ENCODE measurements at places on chromosomes 4 and X.

GRCh38 chr4:81085291-81085690 is 54.8 kb downstream of the BMP3 start:
- no peak for DNase-seq

- no peak for DNase-seq
These were observed 461.8 kb downstream of the CENPC start for GRCh38 chr4:67083496-67083895.

GRCh38 chr4:65083076-65083475 is 587.2 kb downstream of the EPHA5 start:
- DNase-seq: no peak

DNA sequence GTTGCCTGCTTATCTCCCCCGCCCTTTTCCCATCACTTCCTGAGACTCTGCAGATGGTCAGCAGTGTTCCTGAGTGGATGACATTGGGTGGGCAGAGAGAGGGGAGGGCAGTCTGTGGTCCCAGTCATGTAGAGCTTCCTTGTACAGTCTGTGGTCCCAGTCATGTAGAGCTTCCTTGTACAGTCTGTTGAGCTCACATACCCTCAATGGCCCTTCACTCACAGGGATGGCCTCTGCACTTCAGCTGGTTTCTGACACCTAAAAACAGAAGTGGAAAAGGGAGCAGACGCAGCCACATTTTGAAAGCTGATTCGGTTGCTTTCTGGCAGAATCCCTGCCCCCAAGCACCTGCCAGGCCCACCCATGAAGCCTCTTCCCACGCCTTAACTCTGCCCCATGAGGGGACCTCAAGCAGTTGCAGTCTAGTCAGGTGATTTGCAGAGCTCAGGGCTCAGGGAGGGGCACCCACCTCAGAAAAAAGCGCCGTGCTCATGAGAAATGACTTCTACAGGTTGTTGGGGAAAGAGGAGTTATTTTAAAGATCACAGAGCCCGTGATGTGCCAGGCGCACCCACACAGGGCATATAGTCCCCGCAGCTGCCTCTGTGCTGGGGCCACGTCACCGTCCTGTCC is 3.6 kb upstream of the TMEM271 start:
- no peak for DNase-seq

GRCh38 chr4:138977524-138977923 is 38.1 kb upstream of the NOCT start:
- DNase-seq: no peak

DNA sequence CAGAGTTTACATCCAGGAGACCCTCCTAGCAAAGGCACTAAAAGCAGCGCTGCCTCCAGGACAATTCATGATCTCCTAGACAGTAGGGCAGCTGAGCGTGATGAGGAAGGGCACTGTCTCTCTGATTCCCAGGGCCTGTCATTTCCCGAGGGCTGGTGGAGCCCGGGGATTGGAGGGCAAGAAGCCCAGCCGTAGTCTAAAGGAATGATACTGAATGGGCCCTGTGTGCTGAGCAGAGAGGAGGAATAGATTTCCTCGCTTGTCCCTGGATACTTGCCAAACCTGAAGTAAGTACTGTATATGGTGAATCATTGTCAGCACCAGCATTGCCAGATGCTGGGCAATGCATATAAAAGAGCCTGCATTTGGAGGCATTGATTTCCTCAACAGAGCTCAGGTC is 88.0 kb upstream of the SLITRK2 start:
- no peak for DNase-seq

DNA sequence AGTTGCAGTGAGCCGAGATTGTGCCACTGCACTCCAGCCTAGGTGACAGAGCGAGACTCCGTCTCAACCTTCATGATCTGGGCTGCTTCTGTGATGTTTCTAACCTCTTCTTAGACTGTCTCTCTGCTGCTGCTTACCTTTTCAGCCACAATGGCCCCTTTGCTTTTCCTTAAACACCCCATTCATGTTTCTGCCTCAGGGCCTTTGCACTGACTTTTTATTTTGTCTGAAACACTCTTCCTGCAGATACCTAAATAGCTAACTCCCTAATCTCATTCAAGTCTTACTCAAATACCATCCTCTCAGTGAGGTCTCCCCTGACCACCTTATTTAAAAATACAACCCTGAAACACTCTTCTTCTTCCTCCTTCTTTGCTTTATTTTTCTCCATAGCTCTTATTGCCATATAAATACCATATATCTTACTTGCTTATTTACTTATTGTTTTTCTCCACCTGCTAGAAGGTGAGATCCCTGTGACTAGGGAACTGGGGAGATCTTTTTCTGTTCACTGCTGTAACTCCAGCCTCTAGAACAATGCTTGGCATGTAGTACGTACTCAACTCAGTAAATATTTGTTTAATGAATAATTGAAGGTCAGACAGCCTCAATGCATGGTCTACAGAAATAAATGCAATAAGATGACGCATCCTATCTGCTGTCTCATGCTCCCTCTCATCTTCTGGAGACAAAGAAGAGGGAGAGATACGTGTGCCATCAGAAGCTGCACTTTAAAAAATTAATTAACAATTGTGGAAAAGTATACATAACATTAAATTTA is 43.8 kb upstream of the SETD7 start:
- DNase-seq: no peak

- no peak for DNase-seq
These were observed 198.9 kb upstream of the GEMIN8 start for GRCh38 chrX:14228611-14229010.

- DNase-seq: no peak
These were observed 27.2 kb upstream of the NAA11 start for GRCh38 chr4:79353075-79353474.

GRCh38 chr4:140688711-140689598 is 67.2 kb downstream of the TBC1D9 start:
- DNase-seq: no peak

GRCh38 chrX:10165580-10166247 is 8.9 kb downstream of the CLCN4 start:
- DNase-seq: no peak

DNA sequence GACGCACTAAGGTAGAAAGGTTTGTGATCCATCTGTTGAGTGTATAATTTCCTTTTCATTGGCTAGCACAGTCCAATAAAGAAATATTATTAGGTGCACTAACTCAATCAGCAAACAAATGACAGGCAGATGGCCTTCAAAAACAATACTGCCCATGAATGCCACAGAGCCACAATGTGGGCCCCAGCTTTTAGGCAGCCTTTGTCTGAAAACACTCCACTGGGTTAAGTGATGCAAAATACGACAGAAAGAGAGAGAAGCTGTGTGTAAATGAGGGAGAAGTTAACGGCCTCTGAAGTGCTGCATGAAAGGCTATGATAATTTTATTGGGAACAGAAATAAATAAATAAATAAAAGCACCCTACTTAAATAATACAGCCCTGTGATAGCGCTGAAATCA is 274.6 kb downstream of the NKX6-1 start:
- DNase-seq: no peak

- DNase-seq: no peak
These were observed 37.4 kb downstream of the OCRL start for GRCh38 chrX:129577473-129577872.

- no peak for DNase-seq
These were observed 26.3 kb downstream of the FGFBP1 start for GRCh38 chr4:15912236-15912635.

DNA sequence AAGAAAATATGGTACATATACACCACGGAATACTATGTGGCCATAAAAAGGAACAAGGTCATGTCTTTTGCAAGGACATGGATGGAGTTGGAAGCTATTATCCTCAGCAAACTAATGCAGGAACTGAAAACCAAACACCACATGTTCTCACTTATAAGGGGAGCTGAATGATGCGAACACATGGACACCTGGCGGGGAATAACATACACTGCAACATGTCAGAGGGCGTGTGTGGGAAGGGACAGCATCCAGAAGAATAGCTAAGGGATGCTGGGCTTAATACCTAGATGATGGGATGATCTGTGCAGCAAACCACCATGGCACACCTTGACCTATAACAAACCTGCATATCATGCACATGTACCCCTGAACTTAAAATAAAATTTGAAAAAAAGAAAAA is 19.5 kb upstream of the CNKSR2 start:
- no peak for DNase-seq

- DNase-seq: no peak
These were observed 3.6 kb downstream of the ARAF start for GRCh38 chrX:47564438-47565085.

DNA sequence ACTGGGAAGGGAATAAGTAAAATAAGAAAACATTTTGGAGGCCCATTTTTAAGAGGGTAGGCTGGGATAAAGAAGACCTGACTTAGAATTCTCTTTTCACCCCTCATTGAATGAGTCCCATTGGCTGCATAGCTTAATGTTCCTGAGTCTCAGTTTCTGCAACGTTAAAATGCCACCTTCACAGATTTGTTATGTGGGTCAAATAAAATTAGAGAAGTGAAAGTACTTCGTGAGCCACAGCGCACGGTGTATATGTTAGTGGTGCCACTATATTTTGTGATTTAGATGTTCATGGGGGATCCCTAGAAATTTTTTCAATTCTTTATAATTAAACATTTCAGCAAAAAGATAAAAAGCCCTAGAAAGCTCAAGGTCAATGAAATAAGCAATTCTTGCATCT is 109.2 kb upstream of the HS3ST1 start:
- DNase-seq: no peak

DNA sequence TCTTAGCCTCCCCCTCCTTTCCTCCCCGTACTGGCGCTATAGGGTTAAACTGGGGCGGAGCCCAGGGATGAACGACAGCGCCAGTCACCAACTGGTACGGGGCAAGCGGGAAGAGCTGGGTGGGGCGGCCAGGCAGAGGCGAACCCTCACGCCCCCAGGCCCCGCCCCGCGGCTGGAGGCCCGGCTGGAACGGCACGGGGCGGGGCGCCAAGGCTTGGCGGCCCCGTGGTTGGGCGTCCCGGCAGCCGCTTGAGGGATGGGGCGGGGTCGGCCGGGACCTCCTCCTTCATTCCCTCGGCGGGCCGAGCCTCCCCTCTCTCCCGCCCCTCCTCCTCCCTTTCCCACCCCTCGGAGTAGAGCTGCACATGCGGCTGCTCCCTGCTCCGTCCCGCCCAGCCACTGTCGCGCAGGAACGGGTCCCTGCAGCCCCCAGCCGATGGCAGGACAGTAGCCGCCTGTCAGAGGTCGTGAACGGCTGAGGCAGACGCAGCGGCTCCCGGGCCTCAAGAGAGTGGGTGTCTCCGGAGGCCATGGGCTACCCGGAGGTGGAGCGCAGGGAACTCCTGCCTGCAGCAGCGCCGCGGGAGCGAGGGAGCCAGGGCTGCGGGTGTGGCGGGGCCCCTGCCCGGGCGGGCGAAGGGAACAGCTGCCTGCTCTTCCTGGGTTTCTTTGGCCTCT is at the start of gene EDA:
TSS of gene EDA (plus strand) at position 335 of the 678 bp plus-strand sequence.
- peak; percentile 22 for DNase-seq

- no peak for DNase-seq
These were observed 151.7 kb upstream of the CPEB2 start for GRCh38 chr4:14850455-14851097.

DNA sequence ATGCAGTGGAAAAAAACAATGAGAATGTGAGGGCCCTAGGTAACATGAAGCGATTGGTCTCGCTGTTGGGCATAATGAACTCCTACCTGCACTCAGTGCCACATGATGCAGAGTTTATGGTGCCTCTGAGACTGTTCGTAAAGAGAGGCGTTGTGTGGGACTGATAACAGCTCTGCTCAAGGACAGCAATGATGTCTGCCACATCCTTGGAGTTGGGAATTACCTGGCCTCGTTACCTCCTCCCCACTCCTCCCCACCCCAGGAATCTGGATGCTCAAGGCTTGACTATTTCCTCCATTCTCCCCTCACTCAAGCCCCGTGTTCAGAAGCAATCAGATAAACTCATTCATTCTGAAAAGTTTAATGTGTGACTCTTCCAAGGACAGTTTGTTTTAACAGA is 148.0 kb upstream of the JADE1 start:
- DNase-seq: no peak

- no peak for DNase-seq
These were observed 1.3 kb downstream of the WDR1 start for GRCh38 chr4:10115271-10115796.

- DNase-seq: no peak
These were observed 436.4 kb downstream of the DMD start for GRCh38 chrX:32774966-32775365.

DNA sequence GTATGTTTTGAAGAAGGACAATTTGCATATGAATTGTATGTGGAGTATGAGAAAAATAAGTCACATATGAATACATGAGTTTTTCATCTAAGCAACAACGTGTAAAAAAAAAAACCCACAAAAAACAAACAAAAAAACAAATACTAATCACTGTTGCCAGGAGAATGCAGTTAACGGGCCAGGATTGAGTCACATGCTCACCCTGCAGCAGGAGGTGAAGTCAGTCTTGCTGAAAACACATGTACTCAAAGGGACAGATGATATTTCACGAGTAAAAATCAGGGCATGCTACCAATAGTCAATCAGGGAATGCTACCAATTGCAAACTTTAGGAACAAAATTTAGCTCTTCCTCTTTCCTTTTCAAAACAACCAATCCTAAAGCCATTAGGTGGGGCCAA is 10.4 kb upstream of the DCLK2 start:
- DNase-seq: no peak

DNA sequence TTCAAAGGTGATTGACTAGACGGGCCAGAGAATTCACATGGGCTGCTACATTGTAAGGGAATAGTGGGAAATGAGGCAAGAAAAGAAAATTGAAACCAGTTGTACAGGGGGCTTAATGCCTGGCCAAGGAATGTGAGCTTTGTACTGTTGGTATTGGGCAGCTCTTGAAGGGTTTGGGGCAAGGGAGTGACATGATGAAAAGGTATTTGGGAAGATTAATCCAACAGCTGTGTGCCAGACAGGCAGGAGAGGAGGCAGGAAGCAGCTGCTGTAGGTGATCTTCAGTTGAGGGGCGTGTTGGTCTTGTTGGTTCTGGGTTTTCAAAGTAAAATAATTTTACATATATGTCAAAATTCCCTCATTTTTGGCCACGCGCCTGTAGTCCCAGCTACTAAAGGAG is 384.5 kb upstream of the TENM3 start:
- DNase-seq: no peak

DNA sequence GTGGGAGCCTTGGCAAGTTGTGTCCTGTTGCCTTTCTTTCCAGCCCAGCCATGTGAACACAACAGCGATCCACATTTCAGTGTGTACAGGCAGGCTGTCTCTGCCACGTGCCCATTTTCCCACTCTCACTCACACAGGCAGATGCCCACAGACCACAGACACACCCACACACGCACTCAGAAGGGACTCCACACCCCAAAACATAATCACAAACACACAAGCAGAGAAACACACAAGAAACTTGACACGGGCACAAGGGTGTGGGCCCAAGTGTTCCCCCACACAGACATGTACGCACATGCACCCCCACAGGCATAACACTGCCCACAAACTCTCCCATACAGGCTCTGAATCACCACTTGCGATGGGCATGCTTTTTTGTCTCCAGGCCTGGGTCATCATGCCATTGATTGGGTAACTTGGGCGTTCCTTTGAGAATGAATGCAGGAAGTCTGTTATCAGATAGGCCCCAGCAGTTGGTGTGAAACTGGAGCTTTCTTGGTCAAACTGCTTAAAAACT is 84.3 kb downstream of the NBDY start:
- DNase-seq: no peak

- no peak for DNase-seq
These were observed 218.6 kb downstream of the PRDM5 start for GRCh38 chr4:120703908-120704307.
